ENCODE measurements at places on chromosomes 4 and X. TPM values are rescaled to one million over a fixed set of nuclear protein-coding genes. Genes with fewer than 3 reads are reported as not detected.

DNA sequence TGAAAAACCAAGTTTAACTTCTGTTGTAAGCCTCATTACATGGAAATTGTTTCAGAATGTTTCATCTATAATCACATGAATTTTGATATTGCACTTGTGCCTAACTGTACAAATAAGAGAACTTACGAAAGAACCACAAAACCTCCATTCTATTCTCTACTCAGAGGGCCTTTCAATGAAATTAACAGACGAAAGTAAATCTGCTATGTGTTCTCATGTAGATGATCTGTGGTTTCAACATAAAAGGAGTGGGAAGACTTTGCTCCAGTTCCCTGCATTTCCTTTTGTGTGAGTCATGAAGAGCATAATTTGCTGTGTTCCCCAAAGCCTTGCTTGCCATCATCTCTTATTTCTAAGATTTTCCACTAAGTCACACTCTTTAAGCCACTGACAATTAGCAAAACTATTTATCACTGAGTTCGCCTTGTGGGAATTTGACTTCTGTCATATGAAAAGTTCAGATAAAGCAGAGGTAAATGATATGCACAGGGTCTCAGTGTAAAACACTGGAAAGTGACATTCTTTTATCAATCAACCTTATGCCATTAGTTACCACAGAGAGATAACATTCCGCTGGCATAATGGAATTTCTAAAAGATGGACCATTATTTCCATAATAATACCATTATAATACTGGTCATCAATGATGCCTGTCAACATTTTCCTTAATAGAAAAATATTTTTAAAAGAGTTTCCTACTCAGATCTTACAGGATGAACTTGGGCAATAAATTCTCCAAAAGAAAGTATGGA, 329.8 kb downstream of the NR3C2 start:
- DNase-seq: no peak

GRCh38 chr4:166198041-166198440, 325.0 kb downstream of the TLL1 start:
- no peak for DNase-seq

DNA sequence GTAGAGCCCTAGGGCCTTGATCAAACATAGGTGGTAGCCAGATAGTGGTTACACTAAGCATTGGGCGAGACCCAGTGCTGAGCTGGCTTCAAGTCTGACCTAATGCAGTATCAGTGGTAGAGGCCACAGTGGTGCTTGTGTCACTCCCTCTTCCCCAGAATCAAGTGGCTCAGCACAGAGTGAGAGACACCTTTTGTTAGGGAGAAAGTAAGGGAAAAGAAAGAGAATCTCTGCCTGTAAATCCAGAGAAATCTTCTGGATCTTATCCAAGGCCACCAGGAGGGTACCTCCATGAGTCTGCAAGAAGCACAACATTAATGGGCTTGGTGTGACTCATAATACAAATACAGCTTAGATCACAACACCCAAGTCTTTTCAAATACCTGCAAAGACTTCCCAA, 117.7 kb upstream of the SLC6A14 start:
- no peak for DNase-seq

- DNase-seq: no peak
These were observed 4.1 kb downstream of the APEX2 start for GRCh38 chrX:55004231-55004630.

DNA sequence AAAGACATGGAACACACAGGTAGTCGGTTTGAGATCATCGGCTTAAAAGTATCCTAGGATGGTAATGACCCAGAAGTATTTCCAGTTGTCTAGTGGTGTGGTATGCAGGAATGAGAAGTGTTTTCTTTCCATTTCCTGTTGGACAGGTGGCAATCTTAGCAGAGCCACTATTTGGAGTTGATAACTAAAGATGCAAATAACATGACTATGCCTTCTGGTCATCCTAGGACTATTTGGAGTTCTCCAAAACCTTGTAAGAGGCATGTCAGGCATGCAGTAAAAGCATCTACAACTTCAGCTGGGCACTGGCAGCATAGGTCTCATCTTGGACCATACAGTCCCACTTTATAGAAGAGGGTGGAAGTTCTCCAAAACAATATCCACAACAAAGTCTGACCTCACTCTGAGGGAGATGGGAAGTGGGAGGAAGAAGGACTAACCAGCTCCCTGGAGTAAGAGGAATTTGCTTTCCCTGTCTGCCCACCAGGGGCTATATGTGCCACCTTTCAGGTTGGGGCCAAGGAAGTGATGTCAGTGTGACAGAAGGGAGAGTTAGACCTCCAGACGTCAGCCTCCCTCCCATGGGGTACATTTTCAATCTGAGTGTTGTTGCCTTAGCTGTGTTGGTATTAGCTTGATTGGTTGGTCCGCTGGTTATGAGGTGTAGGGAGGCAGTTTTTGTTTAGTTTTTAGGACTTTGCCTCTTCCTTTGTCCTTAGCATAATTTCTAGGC, 101.2 kb upstream of the MYOZ2 start:
- no peak for DNase-seq

- no peak for DNase-seq
These were observed 24.4 kb upstream of the ZNF718 start for GRCh38 chr4:99863-100262.

Gene CXXC4
- not detected for total RNA-seq

- DNase-seq: no peak
These were observed 63.7 kb downstream of the FHIP1A start for GRCh38 chr4:151472711-151473110.

DNA sequence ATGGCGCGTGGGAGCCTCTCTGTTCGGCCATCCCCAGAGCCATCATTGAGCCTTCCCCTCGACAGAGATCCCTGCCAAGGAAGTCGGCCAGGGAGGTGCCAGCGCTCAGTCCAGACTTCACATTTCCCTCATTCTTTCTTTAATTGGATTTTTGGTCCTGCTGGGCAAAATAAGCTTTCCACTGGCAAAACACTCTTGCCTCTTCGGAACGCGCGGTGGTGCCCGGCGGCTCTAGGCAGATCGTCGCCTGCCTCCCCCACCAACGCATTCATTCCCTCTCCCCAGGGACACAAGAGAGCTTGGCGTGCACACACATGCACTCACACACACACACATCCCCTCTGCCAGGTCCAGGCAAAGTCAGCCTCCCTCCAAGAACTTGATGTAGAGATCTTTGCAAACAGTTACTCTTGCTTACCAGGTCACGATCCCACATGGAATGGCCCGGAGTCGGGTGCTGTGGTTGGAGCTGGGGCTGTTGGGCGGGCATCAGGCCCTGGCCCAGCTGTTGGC, 257.1 kb downstream of the BCOR start:
- no peak for DNase-seq

Gene PLP1
- 0.29 TPM for total RNA-seq

DNA sequence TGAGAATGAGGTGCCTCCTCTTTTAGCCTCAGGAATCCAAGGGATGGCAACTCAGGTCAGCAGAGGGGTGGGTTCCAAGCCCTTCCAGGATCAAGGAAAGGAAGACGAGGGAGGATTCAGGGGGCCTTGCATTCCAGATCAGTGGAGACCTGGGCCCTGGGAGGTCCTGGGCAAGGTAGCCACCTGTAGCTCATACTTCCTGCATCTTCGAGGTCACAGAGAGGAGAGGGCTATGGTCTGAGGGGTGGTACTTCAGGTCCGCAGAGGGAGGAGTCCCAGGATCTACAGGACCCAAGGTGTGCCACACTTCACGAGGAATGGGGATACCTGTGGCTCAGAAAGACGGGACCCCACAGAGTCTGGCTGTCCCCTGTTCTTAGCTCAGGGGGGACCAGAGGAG, 9.2 kb downstream of the MAGEA4 start:
- peak; percentile 57 for DNase-seq

GRCh38 chr4:74805601-74806000, 11.3 kb upstream of the BTC start:
- no peak for DNase-seq

- peak; percentile 74 for DNase-seq
These were observed 127.9 kb upstream of the NHS start for GRCh38 chrX:17247144-17247543.

DNA sequence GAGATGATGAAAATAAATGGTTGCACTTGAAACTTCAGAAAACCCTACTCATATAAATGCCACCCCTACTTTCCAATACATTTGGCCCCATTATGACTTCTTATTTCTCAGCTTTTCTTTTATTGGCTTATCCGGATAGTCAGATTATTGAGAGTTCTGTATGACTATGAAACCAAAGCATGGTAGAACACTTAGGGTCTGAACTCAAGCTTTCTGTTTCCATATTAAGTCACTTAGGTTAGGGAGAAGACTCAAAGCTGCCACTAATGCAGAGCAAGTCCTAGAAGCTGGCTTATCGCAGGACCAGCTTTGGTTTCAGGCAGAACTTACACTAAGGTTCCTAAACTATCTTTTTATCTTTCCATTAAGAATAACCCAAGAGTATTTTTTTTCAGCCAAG, 229.9 kb upstream of the CPEB2 start:
- DNase-seq: no peak

- no peak for DNase-seq
These were observed 1562.9 kb upstream of the TENM3 start for GRCh38 chr4:180680305-180680704.

DNA sequence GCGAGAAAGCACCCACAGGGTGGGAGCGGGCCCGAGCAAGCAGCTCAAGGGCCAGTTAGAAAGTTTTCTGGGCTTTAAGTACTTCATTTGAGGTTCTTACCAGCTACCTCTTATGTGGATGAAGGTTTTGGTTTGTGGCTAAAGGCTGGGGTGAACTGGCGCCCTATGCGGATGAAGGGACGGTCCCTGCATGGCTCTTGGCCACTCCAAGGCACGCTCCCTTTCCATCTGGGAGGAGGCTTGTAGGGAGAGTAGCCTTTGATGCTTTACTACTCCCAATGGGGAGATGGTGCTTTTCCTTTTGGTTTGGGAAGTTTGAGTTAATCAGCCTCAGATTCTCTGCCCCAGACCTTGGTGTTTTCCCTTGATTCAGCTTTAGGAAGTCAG, 17.7 kb downstream of the MRFAP1 start:
- no peak for DNase-seq

- DNase-seq: no peak
These were observed 72.4 kb downstream of the MAP9 start for GRCh38 chr4:155304375-155304774.

DNA sequence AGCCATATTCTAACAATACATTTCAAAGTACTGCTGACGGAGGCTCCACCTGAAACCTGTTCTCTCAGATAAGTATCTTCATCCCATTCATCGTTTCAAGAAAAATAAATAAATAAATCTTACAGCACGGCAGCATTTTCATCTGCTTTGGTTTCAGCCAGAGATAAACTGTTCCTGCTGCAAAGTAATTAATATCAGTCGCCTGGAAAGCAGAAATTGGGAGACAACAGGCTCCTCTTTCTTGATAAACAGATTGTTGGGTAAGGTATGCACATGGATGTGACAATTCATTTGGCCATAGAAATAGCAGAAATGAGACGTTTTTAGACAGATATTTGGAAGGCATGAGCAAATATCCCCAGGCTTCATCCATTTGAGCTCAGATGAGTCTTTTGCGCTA, 110.4 kb downstream of the PPARGC1A start:
- DNase-seq: no peak

DNA sequence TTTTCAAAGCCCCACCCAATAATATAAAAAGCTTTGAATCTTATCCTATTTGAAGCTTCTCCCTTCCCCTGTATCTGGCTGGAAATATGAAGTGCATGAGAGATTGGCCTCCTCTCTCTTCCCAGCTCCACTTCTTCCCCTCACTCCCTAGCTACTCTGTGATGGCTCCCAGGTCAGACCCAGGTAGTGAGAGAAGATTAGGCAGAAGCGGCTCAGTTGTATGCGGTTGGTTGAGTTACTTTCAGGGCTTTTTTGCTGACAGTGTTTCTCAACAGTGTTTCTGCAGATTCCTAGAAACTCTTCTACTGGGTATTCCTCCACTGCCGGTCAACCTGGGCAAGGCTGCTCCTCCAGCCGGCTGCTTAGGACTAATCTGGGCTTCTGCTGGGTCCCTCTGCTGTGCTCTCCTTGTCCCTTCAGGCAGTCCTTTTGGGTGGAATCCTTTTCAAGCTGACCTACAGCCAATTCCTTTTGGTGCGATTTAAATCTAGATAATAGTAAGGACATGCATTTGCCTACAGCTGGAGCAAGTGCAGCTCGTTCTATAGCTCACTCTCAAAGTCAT, 87.4 kb upstream of the SLC7A11 start:
- DNase-seq: no peak

DNA sequence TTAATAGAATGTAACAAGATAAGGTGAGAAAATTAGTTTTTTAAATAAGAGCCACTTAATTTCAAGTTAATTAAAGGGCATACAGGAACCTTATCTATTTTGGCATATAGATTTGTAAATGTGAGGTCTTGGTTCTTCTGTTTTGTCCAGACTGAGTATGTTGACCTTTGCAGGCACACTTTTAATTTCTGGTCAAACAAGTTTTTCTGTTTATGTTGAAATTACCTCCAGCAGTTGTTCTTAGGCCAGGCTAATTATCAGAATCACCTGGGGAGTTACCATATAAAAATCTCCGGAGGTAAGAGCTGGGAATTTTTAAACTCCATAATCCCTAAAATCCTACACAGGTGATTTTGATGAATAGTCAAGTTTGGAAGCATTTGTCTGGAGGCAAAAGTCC, 227.4 kb upstream of the ANKRD50 start:
- DNase-seq: no peak

Gene SLC38A5
- total RNA-seq: 48.9 TPM

Gene FMR1
- 35.8 TPM for total RNA-seq

DNA sequence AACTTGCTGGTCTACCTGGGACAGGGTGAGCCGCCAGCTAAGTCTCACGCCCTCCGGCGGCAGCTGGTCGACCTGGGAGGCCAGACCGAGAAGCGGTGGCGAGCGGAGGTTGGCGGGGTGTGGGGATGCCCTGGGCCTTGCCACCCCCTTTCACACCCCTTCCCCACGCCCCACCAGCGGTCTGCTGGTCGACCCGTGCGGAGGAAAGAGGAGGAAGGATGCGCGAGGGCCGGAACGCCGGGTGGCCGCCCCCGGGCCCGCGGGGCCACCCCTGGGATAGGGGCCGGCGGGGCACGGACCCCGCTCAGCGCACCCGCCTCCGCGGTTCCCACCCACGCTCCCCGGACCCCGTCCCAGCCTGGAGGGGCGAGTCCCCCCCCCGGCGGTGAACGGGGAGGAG, 28.3 kb upstream of the DCAF12L1 start:
- no peak for DNase-seq

Gene UGT2B15
- total RNA-seq: not detected

DNA sequence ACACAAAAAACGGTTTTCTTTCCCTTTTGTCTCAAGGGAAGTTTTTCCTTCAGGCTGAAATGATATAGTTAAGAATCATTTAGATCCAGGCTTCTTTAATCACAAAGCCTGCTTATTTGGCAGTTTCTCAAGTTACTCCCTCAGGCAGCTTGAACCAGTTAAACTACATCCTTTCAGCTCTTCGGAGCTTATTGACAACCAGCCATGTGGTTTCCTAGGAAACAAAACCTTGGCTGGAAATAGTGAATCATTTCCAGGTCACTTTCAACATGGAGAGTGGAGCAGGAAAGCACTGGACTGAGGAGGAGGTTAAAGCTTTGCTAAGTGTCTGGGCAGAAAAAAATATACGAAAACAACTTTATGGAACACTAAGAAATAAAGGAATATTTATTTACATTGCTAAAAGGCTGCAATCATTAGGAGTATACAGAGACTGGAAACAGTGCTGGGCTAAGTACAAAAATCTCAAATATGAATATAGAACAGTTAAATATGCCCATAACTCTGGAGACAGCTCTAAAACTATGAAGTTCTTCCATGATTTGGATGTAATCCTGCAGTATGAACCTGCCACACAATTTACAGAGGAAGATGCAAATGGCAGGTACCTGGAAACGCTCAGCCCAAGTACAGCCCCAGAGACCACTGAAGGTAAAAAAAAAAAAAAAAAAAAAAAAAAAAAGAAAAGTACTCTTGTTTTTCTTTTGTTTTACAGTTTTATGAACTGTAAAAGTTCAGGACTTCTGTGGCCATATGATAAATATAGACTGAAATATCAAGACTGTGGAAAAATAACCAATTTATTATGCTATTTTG, 23.2 kb upstream of the AASDH start:
- DNase-seq: peak; percentile 85
